Left ventricle myocardium superior (tissue), 1 donor: ENCODE measurements at places on chromosomes 1 and 21.

GRCh38 chr1:30472526-30472925 lies 250.9 kb downstream of the MATN1 start:
- no peak for DNase-seq

DNA sequence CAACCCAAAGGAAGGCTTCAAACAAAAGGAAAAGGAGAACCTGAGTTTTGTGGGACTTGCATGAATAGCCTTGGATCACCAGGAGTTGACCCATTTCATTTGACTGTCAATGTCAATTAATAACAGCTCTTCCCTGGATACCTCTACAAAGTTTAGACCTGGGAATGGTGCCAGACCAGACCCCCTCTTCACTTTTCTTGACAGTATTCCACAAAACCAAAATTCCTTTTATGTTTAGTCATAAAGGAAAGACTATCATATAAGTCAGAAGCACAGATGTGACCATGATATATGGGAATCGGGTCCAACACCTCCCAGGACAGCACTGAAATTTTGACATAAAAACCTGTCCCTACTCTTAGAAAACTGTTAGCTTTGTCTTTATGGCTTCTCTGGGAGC lies 191.8 kb downstream of the LYPLAL1 start:
- DNase-seq: no peak

GRCh38 chr1:43009274-43009673 lies 50.6 kb upstream of the SLC2A1 start:
- DNase-seq: no peak

DNA sequence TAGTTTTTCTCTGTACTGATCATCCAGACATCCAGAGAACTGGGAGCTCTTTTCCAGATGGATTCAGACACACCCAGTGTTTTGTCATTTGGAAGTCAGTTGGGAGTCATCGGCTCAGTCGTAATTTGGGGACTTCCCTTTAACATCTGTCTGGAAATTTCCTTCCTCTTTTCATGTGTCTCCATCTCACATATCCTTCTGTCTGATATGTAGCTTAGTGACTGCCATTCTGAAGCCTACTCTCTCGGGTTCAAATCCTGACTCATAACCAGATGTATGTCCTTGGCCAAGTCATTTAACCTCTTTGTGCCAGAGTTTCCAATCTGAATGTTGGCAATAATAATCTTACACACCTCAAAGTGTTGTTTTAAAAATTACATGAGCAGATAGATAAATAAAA lies 3.0 kb downstream of the MORC3 start:
- no peak for DNase-seq

GRCh38 chr1:25590096-25590824 lies 26.3 kb upstream of the MAN1C1 start:
- DNase-seq: peak; percentile 74
